D721Med (cell line): ENCODE measurements at places on chromosomes 7 and 10.

GRCh38 chr7:107622894-107623293, 37.7 kb upstream of the SLC26A4 start:
- DNase-seq = no peak

DNA sequence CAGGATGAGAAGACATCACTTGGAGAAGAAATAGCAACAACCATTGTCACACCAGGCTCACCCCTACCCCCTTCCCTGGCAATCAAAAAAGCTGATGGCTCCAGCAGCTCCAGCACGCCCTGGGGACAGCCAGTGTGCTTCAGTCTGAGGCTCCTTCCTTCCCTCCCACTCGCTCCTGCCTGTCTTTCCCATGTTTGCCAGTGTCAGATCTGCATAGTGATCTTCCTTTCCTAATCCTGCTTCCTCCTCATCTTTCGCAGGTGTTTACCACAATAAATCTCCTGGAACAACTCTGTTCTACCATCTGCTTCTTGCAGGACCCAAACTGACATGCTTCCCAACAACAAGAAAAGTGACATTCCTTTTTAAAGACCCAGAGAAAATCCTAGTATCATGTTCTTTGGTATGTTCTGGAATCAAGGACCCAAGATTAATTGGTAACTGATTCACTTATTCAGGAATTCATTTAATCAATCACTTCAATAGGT, 57.1 kb downstream of the STEAP1B start:
- no peak for DNase-seq

DNA sequence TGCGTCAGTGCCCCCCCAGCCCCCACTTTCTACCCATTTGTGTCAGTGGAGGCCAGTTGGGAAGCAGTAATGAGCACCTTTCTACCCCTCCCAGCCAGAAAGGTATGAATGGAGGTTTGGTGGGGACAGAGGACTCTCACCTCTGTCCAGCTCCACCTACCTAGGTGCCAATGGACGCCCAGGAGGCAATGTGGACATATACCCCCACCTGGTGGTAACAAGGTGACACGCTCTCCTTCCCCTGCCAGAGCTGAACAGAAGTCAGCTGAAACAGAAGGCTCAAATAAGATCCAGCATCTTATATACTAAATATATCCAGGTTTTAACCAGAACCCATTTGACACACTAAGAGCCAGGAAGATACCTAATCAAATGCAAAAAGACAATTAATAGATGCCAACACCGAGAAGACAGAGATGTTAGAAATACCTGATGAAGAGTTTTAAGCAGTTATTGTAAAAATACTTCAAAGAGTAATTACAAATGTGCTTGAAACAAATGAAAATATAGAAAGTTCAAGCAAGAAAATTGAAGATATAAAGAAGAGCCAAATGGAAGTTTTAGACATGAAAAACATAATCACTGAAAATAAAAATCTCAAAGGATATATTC, 18.4 kb upstream of the SORCS3 start:
- DNase-seq = no peak

GRCh38 chr10:14056610-14057332, 274.0 kb downstream of the FRMD4A start:
- DNase-seq = no peak

DNA sequence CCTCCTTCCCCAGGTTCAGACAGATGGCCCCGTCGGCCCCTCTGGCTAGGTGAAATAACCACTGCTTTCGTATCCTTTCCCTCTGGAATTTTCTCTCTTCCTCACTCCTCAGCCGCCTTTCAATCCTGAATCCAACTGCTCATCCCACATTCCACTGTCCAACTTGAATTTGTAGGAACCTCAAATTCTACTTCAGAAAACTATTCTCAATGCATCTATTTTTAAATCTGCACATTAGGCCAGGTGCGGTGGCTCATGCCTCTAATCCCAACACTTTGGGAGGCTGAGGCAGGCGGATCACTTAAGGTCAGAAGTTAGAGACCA, 78.9 kb downstream of the ITIH5 start:
- DNase-seq = no peak

- DNase-seq = no peak
Measured at GRCh38 chr10:25902002-25902401, 32.0 kb upstream of the MYO3A start.

DNA sequence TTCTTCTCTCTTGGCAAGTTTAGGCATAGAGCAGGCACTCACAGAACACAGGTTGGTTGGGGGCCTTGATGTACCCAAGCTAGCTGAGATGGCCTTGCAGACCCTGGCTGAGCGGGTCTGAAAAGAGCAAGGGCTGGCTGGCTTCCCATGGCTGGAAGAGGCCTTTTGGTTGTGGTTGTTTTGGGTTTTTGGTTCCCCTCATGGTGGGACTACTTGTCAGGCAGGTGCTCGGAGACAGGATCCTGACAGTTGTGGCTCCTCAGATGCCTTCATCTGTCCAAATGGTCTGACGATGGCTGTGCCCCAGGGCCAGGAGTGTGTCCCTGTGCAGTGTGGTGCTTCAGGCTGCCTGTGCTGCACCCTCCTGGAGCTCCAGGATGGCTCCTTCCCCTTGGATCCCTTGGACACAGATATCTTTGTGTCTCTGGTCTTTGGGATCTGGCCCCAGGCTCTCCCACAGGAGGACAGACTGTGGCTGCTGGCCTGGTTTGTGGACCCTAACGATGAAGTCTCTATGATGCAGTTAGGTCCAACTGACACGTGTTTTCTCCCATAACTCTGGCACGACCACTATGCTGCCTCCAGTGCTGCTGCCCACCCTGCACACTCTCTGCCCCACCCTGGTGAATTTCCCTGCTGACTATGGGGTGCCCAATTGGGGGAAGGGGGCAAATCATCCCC, 321.5 kb upstream of the ZNF32 start:
- DNase-seq = no peak

GRCh38 chr10:3053155-3053554, 14.2 kb upstream of the PFKP start:
- DNase-seq = no peak
